ENCODE measurements at places on chromosomes 11 and 22.

- DNase-seq, result no peak
Observed at GRCh38 chr11:110301577-110301976, 5.2 kb upstream of the RDX start.

GRCh38 chr11:82701847-82702520, 31.7 kb downstream of the FAM181B start:
- no peak for DNase-seq

DNA sequence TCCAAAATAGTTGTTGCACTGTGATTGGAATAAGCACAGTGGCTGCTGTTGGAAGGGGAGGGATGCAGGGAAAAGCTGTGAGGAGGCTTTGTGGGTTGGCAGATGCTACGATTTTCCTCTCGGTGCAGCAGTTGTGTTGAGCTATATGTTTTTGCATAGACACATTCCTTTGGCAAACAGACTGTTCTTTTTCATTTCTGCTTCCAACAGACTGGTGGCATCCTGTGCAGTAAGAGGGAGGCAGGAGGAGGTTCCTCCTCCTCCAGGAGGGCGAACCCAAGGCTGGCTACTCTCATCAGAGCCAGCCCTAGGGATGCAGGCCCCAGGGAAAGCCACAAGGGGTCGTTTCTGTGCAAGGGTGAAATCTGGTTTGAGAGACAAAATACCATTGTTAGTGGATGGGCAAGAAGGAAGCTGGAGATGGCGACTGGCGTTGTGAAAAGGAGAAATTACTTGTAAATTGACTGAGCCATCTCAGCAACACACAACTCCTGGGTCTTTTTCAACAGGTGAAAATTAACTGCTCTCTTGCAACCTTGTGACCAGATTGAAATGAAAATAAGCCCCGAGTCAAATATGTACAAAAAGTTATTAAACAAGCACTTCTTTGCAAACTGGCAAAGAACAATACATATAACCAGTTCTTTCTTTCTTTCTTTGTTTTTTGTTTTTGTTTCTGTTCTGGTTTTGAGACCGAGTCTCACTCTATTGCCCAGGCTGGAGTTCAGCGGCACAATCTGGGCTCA, 26.5 kb upstream of the UBASH3B start:
- peak; percentile 71 for DNase-seq

DNA sequence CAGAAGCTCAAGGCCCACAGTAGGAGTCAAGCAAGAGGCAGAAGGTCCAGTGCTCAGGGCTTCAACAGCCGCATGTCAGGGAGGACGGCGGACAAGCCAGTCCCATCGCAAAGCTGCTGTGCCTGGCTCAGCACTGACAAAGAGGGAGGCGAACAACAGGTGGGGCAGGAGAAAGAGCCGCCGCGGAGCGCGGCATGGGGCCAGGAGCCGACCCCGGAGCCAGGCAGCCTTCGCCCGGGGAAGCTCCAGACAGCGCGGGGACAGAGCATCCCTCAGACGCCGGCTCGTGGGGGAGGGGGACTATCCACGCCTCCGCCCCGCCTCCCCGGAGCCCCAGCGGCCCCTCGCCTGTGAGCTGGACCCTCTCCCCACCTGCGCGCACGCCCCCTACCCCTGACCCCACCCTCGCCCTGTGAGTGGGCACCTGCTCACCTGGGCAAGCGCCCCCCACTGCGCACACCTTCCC, 369 bp downstream of the DHCR7 start:
- peak; percentile 35 for DNase-seq

GRCh38 chr11:112278803-112279202, 18.1 kb upstream of the PLET1 start:
- DNase-seq, result no peak

DNA sequence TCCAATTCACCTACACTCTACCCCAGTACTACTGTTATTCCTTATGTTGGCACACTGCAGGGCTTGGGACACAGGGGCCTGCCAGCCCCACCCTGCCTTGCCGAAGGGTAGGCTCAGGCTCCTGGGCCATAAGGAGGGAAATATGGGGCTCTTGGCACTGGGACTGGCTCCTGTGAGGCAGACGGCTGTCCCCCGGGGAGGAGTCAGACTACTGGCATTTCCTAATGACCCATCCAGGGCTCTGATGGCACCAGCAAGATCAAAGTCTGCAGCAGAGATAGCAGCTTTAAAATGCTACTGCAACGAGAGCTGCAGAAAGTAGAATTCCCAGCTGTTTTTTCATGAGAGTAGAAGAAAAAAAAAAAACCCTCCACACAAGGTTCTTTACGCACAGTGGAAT, 42.2 kb upstream of the CYP2D6 start:
- no peak for DNase-seq

- DNase-seq, result no peak
Observed at GRCh38 chr11:118998388-118998717, 415 bp downstream of the CENATAC start.

DNA sequence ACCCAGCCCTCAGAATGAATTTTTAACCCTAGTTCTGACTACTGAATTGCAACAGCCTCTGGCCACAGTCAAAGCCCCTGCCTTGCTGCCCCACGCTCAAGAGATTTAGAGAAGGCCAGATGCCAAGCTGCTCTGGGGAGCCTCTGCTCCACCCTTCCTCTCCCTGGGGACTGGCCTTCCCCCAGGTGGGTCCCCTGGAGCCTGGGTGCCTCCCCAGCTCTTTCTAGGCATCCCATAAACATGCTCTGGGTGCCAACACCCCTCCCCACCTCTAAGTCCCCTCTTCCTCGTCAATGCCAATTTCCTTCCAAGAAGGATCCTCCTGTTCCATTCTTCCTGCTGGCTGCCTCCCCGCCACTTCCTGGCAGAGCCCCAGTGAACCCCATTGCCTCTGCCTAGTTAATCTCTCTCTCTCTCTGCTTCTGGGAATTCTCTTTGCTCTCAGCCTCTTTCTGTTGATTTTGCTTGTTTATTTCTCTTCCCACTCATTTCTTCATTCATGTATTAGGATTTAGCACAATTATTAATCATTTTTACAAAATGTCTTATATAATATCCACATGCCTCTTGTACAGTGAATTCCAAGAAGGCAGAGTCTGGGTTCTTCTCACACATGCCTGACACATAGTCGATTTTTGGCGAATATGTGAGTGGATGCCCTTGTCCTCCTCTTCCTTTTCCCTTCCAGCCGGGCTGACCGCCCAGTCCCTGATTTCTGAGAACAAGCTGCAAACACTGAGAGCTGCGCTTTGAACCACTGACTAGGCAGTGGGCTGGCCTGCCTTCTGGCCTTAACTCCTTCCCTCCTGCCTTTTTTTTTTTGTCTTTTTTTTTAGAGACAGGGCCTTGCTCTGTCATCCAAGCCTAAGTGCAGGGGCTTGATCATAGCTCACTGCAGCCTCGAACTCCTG, 17.5 kb downstream of the UQCR10 start:
- DNase-seq, result no peak

All from activated gamma-delta T cell treated with Interleukin-2 at 50 U/mL for 16 hours (primary cell).